Motor neuron (in vitro differentiated cells): ENCODE measurements at places on chromosomes 6 and 20.
A peak's percentile ranks its signal among the peaks of the same experiment; 100 is the strongest.

GRCh38 chr6:155447949-155448348 lies 7.7 kb downstream of the NOX3 start:
- ATAC-seq = no peak

GRCh38 chr6:105780146-105780860 lies 305.8 kb upstream of the PRDM1 start:
- no peak for ATAC-seq

DNA sequence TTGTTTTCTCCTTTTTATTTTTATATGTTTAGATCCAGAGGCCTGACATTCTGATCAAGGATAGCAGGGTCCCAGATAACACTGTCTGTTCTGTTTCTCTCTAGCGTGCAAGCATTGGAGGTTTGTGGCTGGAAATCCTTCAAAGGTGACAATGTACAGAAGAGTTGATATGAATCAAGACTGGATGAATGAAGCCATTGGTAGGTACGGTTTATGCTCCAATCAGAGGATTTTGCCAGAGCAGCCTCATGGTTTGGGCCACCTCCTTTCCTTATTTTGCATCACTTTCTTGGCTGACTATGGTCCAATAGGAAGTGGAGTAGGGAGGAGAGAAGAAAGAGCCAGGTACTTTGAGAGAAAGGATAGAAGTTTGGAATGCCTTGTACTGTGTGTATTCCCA lies 484.8 kb upstream of the JAG1 start:
- no peak for ATAC-seq

DNA sequence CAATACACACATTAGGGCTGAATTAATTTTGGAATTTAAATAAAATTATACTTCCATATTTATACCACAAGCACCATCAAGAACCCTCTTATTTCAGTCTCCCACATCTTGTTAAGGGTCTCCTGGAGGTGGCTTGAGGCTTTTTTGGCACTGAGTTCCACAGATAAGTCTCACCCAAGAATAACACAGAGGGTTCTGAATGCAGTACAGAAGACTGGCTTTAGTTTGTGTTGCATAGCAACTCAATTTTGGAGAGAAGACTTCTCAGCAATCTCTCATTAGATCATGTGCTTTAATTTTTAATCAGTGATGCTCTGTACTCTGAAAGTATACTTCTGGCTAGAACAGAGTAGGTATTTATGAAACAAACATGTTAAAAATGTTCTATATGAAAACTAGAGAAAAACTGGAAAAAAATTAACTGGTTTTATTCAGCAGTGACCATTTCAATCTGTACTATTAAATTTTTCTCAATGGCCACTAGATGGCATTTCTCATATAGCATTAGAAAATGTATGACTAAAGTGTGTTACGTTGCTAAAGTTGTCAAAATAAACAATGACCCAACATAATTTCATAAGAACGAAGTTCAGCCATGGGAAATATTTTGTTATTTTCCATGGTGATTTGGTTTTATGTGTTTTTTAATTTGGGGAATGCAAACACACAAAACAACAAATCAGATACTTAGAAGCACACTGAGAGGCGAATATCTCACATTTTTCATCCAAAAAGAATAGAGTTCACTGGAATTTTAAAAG lies 32.7 kb upstream of the MAP7 start:
- ATAC-seq = no peak

DNA sequence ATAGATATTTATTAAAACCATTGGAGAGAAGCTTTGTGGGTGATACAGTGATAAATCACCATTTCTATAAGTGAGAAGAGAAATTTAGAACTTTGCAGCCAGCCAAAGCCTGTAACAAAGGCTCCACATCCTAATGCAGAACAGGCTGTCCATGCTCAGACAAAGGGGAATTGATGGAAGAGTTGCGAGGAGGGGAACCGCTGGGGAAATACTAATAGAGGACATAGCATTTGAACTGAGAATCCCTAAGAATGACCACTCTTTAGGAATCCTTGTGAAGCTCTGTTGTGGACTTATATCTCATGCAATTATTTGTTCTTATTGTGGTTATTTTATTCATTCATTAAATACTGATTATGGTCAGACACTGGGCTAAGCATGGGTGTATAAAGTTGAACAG lies 167.8 kb downstream of the PHF3 start:
- ATAC-seq = no peak

- no peak for ATAC-seq
Observed at GRCh38 chr6:109478841-109479624, 4.0 kb downstream of the ZBTB24 start.

GRCh38 chr6:118054082-118054481 lies 147.0 kb downstream of the SLC35F1 start:
- ATAC-seq = no peak

GRCh38 chr6:41960028-41960427 lies 18.4 kb upstream of the CCND3 start:
- no peak for ATAC-seq

DNA sequence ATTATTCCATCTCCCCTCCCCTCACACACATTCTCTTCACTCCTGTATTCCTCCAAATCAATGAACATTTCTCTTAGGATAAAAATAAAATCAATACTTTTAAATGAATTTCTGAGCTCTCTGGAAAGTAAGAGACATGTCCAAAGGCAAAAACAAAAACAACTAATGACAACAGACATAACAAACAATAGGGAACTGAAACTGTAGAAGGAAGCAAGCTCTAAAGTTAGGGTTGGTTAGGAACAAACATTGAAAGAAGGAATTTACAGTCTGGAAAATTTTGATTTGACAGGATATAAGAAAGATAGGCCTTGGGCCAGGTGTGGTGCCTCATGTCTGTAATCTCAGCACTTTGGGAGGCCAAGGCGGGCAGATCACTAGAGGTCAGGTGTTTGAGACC lies 17.5 kb upstream of the MYCT1 start:
- no peak for ATAC-seq

GRCh38 chr20:62243906-62244515 lies 5.7 kb downstream of the OSBPL2 start:
- no peak for ATAC-seq

GRCh38 chr6:100464903-100465700 lies at the start of gene SIM1:
Gene SIM1 (minus strand): TSS chr6:100464921. CDS start chr6:100463468, 1,453 bp downstream.
- ATAC-seq = peak; percentile 96

DNA sequence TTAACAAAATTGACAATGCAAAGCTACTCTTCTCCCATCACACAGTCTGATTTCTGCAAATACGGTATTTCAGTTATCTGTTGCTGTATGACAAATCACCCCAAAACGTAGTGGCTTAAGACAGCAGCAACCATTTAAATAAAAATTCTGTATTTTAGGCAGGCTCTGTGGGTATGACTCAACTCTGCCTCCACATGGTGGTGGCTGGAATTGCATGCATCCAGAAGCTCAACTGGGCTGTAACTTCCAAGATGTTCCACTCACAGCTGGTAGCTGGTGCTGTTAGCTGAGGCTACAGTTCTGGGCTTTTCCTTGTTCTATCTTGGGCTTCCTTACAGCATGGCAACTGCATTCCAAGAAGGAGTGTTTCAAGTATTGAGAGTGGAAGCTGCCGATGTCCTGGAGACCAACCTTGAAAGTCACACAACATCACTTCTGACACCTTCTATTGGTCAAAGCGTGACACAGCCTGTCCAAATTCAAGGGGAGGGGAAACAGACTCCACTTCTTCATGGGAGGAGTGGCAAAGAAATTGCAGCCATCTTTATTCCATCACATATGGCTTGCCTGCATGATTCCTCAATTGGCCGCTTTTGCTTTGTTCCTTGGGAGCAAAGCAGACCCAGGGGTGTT lies 39.7 kb upstream of the TULP1 start:
- ATAC-seq = no peak

- ATAC-seq = no peak
Observed at GRCh38 chr6:38481851-38482250, 157.9 kb downstream of the BTBD9 start.

- ATAC-seq = no peak
Observed at GRCh38 chr6:110097443-110097842, 82.0 kb downstream of the WASF1 start.

DNA sequence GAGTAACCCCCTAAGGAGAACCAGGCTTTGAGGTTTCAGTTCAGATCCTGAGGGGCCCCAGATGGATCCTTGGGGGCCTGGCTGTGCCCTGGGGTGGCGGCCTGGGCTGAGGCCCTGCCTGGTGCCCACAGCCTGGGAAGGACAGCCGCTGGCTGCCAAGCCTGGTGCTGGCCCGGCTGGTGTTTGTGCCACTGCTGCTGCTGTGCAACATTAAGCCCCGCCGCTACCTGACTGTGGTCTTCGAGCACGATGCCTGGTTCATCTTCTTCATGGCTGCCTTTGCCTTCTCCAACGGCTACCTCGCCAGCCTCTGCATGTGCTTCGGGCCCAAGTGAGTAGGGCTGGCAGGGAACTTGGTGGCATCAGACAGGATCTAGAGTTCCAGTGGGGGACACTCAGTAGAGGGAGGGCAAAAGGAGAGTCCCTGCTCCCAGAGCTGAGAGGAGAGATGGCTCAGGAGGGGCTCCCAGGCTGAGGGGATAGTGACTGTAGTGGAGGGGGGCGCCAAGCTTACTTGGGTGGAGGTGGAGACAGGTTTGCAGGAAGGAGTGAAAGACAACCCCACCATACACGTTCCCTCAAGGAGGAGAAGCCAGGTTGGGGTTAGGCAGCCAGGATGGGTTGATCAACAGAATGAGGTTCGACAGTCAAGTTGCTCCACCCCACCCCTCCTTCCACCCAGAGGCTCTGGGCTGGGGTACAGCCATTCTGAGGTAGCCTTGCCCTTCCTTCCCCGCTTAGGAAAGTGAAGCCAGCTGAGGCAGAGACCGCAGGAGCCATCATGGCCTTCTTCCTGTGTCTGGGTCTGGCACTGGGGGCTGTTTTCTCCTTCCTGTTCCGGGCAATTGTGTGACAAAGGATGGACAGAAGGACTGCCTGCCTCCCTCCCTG lies 9.5 kb downstream of the SLC29A1 start:
- no peak for ATAC-seq

DNA sequence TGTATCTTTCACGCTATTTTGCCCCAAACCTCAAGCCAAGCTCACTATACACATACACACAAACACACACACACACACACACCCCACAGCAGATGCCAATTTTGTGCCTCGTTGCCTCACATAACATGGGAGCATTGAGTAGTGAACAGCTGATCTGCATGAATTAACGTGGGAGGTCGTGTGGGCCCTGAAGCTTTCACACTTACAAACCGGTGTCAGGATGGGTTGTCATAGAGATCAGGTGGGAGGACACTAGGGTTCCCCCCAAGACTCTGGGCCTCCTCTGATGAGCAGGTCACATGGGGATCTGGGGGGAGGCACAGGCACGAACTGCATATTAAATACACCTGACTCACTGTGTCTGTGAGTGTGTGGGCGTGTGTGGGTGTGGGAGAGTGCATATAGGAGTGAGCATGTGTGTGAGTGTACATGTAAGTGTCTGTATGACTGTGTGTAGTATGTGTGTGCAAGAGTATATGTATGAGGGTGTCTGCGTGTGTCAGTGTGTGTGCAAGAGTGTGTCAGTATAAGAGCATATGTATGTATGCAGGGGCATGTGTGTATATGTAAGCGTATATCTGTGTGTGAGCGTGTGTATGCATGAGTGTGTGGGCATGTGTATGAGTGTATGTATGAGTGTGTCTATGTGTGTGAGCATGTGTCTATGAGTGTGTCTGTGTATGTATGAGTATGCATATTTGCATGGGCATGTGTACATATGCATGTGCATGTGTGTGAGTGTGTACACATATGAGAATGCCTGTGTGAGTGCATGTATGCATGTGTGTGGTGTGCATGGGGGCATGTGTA lies 370.4 kb downstream of the PREX1 start:
- peak; percentile 57 for ATAC-seq

DNA sequence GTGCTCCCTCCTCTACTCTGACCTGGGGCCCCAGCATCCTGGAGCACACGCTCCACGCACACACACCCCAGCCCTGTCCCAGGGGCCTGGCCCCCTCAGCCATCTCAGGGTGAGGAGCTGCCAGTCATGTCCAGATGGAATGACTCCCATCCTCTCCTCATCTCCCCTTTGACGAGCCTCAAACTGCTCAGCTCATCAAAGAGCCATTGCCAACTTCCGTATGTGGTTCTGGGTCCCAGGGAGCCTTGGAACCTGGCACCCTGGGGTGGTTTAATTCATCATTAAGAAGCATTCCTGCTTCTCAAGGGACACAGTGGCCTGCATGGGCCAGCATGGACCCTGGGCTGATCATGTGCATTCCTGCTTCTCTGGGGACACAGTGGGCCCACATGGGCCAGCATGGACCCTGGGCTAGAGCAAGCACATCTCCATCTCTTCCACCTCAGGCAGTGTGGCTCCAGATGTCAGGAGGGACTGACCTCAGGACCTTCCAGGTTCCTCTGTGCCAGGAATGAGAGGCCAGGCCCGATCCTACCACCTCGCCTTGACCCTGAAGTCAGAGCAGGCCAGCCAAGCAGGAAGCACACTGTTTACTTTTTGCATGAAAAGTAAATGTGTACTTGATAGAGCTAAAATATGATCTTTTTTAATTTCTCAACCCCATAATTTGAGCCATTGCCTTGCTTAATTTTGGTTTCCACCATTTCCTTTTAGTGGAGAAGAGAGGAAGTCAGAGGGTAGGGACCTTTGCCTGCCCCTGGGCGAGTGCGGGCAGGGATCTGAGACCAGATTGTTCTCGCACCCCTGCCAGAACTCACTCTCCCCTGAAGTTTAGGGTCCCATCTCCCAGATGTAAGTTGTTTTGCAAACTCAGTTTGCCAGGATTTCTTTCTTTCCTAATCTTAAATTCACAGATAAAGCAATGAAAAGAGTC lies 26.1 kb downstream of the SPATA2 start:
- no peak for ATAC-seq

DNA sequence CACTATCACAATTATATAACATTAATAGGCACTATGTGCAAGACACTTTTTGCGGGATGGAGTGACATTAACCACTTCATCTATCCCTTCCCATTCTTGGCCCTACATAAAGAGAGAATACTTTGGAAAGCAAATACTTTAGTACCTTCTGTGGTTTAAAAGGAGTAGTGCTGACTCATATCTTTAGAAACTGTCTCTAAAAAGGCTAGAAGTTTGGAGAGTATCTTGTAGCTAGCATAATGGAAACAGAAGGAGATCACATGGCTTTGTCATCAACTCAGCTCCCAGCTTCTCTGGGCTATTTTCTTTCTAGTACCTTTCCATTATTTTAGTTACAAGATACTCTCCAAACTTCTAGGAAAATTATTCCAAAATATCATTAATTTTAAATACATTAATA lies 157.5 kb downstream of the ADGRG6 start:
- no peak for ATAC-seq

DNA sequence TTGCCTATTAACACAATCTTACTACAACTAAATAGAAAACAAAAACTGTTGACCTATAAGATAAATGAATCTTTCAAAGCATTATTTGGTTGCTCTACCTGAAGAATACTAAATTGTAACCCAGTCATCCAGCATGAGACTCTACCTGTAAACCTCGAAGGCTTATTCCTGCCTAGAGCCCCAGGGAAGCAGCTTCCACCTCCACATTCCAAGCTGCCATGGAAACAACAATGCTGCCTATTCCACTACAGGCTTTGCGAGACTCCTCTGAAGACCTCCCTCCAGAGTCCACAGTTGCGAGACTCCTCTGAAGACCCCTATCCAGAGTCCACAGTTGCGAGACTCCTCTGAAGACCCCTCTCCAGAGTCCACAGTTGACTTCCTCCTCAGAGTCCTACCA lies 15.7 kb downstream of the GMDS start:
- no peak for ATAC-seq
